Stimulated activated CD4-positive, alpha-beta T cell treated with anti-CD3 and anti-CD28 coated beads, Interleukin-1b, Interleukin-23, amount 100 ng/mL, for 48 hours (primary cell): ENCODE measurements at places on chromosomes 4 and X.
A peak's percentile ranks its signal among the peaks of the same experiment; 100 is the strongest.

DNA sequence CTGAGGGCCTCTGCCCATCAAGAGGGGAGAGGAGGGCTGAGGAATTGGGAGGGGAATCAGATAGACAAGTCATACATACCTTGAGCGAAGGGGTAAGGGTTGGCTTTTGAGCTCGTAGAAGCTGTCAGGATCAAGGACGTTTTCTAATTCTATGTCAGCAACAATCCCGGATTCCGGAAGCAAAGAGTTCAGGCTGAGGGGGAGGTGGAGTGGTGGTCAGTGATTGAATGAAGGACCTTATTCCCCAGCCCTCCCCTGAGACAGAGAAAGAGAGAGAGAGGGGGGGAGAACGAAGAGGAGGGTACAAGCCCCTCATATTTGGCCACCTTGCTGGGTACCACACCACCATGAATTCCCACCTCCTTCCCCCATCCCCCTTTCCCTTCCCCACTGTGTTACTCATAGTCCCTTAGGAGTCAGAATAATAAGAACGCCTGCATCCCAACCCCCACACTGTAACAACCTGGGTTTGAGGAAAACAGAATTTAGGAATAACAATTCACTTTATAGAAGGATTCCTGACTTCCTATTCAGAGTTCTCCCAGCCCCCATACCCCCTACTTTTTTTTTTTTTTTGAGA is 2.7 kb downstream of the TFE3 start:
- DNase-seq: no peak

- no peak for DNase-seq
Measured at GRCh38 chr4:140893939-140894338, 137.8 kb upstream of the TBC1D9 start.

DNA sequence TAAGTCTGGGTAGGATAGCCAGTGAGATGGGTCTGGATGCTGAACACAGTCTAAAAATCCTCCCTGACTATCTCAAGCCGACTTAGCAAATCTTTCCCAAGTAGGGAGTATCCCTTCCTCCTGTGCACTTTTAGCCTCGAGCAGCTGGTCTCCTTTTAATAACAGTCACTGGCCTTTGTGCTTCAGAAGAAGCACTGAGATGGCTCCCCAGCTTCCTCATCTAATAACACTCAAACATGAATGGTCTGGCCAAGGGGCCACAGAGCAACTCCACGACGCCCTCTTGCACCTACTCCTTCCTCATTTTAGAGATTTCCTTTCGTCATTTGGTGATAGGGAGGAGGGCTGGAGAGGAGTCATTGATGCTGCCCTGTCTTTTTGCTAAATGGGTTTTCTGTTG is 78.8 kb upstream of the TMEM150C start:
- DNase-seq: no peak

- no peak for DNase-seq
Measured at GRCh38 chr4:180304321-180304720, 1938.9 kb upstream of the TENM3 start.

GRCh38 chr4:108342325-108342970 is 173.7 kb upstream of the LEF1 start:
- DNase-seq: no peak

GRCh38 chrX:78075787-78076389 is 28.2 kb upstream of the PGK1 start:
- peak; percentile 22 for DNase-seq

DNA sequence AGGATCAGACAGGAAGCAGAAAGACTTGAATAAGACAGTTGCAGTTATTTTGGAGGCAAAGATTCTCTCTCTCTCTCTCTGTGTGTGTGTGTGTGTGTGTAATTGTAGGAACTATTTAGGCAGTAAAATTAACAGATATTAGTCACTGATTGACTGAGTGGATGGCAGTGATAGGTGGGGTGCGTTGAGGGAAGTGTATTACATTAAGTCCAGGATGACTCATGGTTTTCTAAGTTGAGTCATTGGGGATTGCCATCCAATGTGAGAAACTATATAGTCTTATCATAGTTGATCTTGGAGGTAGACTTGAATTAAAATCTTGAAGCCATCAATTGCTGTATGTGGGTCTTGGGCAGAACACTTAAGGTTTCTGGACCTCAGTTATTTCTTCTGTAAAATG is 75.4 kb downstream of the AR start:
- no peak for DNase-seq

DNA sequence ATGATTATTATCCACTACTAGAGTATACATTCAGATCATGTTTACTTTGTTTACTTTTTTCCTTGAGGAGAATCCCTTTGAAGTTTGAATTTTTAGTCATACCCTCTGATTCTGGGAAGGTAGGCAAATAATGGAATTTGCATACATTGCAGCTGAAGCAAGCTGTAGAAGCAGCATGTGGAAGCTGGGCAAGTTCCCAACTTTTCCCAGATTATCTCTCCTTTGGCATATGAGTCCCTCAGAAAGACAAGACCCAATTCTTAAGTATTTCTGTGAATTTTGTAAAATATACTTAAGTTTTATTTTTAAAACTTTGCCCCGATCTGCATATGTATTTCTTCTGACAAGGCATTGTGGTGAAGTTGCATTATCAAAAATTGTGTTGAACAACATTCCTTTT is 94.9 kb downstream of the CNKSR2 start:
- no peak for DNase-seq

DNA sequence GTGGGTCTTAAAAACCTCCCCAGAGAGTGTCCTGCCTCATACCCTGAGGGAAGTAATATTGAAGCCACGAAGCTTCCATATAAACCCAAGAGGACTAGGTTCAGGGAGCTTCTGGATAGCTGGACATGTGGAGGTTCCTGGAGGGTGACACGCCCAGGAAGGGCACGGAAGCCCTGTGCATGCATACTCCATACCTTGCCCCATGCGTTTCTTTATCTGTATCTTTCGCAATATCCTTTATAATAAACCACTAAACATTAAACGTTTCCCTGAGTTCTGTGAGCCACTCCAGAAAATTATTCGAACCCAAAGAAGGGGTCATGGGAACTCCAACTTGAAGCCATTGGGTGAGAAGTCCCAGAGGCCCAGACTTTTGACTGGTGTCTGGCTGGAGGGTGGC is 45.7 kb upstream of the HPF1 start:
- DNase-seq: no peak

GRCh38 chrX:3345281-3346191 is 916 bp downstream of the MXRA5 start:
- no peak for DNase-seq

- DNase-seq: no peak
Measured at GRCh38 chr4:128768373-128768996, 41.0 kb upstream of the JADE1 start.

GRCh38 chrX:63270873-63271272 is 80.3 kb downstream of the SPIN4 start:
- no peak for DNase-seq

GRCh38 chrX:54452920-54453319 is 12.7 kb downstream of the TSR2 start:
- DNase-seq: no peak

DNA sequence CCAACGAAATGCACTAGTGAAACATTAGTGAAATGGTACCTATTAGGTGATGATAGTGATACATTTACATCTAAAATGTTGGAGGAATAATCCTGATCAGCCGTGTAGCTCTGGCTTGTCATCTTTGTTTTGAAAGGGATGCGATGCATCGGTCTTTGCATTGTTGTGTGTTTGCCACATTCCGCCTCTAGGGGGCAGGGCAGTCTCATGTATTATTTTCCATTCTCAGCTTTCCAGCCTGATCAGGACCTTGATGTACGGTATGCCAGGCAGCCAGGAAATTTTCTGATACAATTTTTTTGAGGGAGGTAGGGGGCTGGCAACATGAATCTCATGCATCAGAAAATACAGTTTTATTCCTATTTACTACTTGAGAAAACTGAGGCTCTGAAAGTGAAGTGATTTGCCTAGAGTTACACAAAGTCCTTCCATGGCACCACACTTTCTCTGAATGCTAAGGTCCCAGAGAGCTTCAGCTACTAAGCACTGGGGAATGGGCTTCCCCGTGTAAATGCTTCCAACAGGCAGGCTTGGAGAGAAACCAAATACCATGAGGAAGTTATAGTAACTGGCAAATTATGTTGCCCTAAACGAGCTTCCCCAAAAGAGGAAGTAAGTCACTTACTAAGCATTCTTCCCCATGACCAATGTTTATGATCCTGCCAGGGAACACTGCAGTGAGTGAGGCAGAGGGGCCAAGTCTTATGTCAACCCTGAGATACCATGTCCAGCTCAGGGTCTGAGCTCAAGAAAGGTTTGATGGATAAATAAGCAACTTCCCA is 31.8 kb upstream of the IQSEC2 start:
- DNase-seq: peak; percentile 39

- DNase-seq: no peak
Measured at GRCh38 chr4:184826691-184827270, 1.0 kb upstream of the ACSL1 start.

DNA sequence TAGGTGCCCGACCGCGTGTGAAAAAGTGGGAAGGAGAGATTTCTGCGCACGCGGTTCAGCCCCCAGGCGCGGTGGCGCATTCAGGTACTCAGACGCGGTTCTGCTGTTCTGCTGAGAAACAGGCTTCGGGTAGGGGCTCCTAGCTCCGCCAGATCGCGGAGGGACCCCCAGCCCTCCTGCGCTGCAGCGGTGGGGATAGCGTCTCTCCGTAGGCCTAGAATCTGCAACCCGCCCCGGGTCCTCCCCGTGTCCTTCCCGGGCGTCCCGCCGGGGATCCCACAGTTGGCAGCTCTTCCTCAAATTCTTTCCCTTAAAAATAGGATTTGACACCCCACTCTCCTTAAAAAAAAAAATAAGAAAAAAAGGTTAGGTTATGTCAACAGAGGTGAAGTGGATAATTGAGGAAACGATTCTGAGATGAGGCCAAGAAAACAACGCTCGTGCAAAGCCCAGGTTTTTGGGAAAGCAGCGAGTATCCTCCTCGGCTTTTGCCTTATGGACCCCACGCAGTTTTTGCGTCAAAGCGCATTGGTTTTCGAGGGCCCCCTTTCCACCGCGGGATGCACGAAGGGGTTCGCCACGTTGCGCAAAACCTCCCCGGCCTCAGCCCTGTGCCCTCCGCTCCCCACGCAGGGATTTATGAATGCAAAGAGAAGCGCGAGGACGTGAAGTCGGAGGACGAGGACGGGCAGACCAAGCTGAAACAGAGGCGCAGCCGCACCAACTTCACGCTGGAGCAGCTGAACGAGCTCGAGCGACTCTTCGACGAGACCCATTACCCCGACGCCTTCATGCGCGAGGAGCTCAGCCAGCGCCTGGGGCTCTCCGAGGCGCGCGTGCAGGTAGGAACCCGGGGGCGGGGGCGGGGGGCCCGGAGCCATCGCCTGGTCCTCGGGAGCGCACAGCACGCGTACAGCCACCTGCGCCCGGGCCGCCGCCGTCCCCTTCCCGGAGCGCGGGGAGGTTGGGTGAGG is 3.7 kb downstream of the SHOX start:
- DNase-seq: no peak
